ENCODE measurements at places on chromosomes 12 and 14.
A peak's percentile ranks its signal among the peaks of the same experiment; 100 is the strongest.

GRCh38 chr12:93378998-93379325, 1.2 kb downstream of the NUDT4 start:
- DNase-seq, result no peak

GRCh38 chr12:115694564-115694963, 582.9 kb downstream of the MED13L start:
- DNase-seq, result no peak

GRCh38 chr12:96617178-96617577, 127.8 kb downstream of the CFAP54 start:
- no peak for DNase-seq

DNA sequence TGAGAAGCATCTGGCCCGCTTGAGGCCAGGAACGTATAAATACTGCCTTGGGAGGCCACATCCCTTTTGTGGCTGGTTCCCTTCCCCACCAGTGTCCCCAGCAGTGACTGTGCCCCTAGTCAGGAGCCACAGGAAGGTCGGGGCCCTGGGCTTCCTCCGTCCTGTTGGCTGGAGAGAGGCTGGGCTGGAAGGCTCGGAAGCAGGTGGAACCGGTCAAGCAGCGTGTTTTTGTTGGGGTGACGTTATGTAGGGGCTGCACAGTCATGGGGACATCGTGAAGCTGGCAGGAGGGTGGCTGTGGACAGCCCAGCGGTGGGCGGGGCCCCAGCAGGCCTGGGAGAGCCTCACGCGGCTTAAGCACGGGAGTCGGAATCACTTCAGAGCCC, 10.1 kb downstream of the XRCC3 start:
- DNase-seq, result no peak

- peak; percentile 57 for DNase-seq
These were observed 24.3 kb downstream of the SYNDIG1L start for GRCh38 chr14:74401504-74402241.

DNA sequence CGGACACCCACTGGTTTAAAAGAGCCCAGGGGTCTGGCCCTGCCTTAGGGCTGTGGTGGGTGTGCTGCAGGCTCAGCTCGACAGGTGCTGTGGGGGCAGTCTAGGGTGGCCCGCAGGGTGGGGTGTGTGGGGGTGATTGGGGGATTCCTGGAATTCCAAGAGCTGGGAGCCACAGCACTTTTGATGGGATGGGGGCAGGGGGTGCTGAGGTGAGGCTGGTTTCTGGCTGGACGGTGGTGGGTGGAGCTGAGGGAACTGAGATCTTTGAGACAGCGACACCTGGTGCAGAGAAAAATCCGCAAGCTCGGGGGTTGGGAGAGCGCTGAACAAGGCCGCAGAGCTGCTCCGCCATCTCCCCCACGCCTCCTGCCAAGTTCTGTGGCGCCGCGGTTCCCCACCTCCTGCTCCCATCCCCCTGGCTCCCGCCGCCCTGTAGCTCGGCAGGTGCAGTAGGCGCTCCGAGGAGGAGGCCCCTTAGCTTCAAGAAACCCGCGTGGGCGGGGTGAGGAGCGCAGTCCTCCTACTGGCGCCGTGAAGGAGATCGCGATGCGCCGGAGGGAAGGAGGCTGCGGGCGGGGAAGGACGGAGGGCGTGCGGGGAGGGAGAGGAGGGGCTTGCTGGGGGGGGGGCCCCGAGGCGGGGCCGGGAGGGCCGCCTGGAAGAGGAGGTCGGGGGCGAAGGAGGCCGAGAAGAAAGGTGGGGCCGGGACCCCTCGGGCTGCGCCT, 1.3 kb upstream of the TEDC1 start:
- DNase-seq, result peak; percentile 91

Data from CD4-positive, alpha-beta T cell treated with Interleukin-6 for 4 hours (primary cell).